Stimulated activated CD4-positive, alpha-beta T cell treated with anti-CD3 and anti-CD28 coated beads, Interleukin-4, amount 100 ng/mL, for 48 hours (primary cell): ENCODE measurements at places on chromosomes 1 and 21.

GRCh38 chr1:78385744-78386462 is 104.9 kb upstream of the PTGFR start:
- no peak for DNase-seq

GRCh38 chr21:41111681-41112080 is 56.3 kb upstream of the BACE2 start:
- DNase-seq: no peak

- no peak for DNase-seq
These were observed 24.1 kb downstream of the ETNK2 start for GRCh38 chr1:204127597-204128242.

- DNase-seq: no peak
These were observed 40.1 kb upstream of the DMBX1 start for GRCh38 chr1:46449223-46450159.

DNA sequence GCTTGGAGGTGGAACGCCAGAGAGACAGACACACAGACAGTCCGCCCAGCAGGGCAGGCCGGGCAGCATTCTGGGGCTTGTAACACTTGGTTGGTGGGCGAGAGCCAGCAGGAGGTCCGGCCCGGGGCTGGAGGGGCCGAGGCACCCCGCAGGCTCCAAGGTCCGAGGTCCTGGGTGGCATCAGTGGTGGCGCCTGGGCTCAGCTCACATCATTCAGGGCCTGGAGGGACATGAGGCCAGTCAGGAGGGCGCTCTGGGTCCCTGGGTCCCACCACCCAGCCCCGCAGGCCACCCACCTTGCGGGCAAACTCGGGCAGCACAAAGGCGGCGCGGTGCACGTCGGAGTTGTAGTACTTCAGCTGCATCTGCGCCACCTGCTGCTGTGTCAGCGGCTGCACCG is 5.2 kb downstream of the SRM start:
- DNase-seq: no peak

- no peak for DNase-seq
These were observed 15.2 kb downstream of the TTC3 start for GRCh38 chr21:37088186-37088735.

- DNase-seq: no peak
These were observed 56.6 kb downstream of the PCNX2 start for GRCh38 chr1:233238884-233239431.

DNA sequence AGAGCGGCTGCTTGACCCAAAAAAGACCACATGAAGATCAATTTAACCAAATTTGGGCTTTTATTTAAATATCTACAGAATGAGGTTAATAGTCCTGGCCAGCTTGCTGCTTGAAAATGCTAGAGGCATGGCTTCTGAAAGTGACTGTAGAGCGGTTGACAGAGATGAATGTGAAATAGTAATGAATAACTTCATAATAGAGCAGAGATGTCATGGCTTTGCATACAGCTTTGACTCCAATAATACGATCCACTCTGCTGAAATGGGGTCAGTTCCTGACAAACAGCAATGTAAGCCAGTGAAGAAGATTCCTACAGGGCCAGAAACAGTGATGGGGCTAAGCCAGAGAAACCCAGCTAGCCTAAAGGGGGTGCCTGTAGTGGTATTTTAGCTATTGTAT is 183.8 kb downstream of the PBX1 start:
- no peak for DNase-seq

DNA sequence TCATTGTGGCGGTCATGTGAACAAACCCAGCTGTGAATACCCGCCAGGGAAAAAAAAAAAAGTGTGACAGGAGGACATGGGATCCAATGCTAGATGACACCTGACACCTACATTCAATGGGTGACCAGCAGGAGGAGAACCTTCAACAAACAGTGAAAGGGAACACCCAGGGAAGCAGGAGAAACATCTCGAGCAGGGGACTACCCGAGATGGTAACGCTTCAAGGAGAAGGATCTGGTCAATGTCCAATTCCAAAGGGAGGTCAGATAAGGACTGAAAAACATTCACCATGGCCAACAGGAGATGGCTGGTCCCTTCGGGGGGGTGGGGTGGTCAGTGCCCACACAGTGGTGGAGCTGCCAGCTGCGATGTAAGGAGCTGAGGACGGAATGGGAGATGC is 46.3 kb downstream of the PTPN14 start:
- DNase-seq: no peak

- no peak for DNase-seq
These were observed 60.4 kb upstream of the BACH1 start for GRCh38 chr21:29238053-29238966.
